Erythroblast (primary cell): ENCODE measurements at places on chromosomes 4 and X.

- no peak for DNase-seq
Measured at GRCh38 chrX:9794495-9794894, 8.3 kb downstream of the SHROOM2 start.

DNA sequence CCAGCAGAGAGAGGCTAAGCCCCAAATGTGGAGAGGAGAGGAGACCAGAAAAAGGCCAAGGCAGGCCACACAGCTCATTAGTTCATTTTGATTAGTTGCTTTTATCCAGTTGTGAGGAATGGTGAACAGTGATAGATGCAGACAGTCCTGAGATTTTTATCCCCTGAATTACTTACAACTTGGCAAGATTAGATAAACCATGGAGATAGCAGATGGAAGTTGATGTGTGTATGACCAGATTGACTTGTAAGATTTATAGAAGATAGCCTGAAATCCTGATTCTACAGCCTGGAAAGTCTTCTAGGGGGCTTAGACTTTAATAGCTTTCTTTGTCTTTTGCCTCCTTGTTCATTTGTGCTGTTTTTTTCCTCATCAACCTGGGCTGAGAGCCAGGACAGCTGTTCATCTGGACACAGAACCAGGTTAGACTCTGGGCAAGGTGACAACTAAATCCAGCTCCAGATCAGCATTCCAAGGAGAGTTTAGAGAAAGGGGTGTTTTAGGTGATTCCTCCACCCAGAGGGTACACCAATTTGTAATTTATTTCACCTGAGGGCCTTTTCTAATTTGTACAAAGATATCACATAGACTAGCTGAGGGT, 215.5 kb downstream of the SPATA18 start:
- no peak for DNase-seq

DNA sequence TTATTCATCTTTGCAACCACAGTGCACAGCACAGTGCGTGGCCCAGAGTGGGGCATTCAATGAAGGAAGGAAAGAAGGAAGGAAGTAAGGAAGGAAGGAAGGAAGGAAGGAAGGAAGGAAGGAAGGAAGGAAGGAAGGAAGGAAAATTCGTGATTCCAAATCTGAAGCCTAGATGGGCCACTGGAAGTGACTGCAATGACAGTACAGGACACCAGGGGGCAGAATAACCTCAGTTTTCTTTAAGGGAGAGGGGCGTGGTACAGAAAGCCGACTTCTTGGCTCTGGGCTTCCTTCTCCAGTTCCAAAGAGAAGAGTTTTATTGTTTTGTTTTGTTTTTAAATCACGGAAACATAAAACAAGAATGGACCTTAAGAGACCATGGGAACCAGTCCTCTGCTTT, 47.8 kb downstream of the APLN start:
- peak; percentile 73 for DNase-seq

- no peak for DNase-seq
Measured at GRCh38 chrX:70016513-70016912, 33.2 kb downstream of the AWAT2 start.

- no peak for DNase-seq
Measured at GRCh38 chrX:78643096-78643495, 16.0 kb downstream of the RTL3 start.

DNA sequence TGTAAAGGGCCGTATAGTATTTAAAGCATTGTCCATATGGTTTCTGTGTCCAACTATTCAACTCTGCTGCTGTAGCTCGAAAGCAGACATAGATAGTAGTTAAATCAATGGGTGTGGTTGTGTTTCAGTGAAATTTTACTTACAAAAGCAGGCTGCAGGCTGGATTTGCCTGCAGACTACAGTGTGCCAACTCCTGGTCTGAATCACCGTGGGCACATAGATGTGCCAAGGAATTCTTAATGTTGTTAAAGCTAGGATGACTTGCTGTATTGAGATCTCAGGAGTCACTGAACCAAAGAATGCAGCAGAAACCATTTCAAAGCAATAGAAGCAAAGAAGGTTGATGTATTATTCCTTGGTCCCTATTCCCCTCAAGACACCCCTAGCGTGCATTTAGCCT, 379.0 kb downstream of the STIM2 start:
- DNase-seq = no peak

- no peak for DNase-seq
Measured at GRCh38 chr4:16070203-16070602, 13.6 kb downstream of the PROM1 start.

DNA sequence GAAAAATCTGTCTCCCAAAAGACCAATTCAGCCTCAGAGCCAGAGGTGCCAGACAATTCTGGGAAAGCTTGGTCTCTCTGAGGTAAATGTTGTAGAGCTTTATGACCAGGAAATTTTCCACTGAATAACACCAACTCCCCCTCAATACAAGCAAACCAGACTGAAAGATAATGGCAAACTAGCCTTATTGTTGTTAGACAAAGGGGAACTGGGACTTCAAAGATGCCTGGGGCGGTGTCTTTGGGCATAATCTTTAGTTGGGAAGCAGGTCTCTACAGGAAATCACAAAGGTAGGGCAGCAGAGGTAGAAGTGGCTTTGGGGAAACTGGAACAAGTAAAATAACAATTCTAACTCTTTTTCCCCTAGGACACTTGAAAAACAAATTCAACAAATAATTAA, 12.0 kb downstream of the COL4A6 start:
- DNase-seq = no peak

- no peak for DNase-seq
Measured at GRCh38 chr4:99861120-99861905, 32.9 kb downstream of the LAMTOR3 start.

GRCh38 chr4:174256277-174256713, 27.2 kb downstream of the FBXO8 start:
- DNase-seq = peak; percentile 3

DNA sequence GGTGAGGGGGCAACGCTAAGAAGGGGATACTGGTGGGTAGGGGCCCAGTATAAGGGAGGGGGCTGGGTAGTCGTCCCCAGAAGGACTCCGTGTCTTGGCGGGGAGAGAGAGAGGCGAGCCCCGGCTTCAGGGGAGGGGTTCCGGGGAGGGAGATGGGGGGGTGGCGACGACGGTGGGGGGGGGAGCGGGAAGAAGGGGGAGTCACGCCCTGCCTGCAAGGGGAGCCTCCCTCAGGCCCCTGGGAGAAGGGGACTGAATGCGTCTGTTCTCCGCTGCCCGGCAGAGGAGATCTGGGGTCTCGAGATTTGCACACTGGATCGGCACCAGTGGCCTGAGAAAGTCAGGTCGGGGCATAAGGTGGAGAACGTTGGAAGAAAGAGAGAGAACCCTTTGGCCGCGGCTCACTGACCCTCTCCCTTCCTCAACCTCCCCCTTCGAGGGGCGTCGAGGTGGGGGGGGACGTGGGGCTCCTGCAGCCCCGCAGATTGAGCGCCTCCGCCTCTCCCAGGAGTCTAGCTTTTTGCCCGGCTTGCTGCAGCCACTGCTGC, 609 bp upstream of the BCORL1 start:
- DNase-seq = no peak

DNA sequence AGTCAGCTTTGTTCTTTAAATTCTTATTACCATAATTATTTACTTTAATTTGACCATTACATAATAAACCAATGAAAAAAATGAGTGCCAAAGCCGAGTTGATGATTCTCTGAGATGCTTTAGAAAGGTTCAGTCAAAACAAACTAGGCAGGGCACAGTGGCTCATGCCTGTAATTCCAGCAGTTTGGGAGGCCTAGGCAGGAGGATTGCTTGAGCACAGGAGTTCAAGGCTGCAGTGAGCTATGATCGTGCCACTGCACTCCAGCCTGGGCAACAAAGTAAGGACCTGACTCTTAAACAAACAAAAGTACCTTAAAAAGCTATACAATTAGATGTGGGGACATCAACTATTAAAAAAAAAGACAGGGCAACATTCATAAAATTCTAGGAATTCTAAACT, 75.0 kb downstream of the AFAP1 start:
- DNase-seq = no peak

DNA sequence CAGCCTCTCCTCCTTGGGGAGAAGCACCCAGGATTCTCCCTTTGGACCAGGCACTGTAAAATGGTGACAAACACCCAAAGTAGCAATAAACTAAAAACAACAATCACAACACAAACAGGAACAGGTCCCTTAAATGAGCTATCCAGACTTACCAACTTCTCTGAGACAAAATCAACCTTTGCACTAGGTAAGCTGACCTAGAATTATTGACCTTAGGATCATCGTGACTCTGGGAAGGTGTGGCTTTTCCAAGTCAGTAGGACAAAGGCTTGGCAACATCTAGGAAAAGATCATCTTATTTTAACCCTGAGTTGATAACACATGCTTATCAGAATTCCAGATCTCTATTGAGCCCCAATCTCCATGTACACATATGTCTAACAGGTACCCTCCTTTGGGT, 166.7 kb downstream of the PRDM5 start:
- DNase-seq = no peak

DNA sequence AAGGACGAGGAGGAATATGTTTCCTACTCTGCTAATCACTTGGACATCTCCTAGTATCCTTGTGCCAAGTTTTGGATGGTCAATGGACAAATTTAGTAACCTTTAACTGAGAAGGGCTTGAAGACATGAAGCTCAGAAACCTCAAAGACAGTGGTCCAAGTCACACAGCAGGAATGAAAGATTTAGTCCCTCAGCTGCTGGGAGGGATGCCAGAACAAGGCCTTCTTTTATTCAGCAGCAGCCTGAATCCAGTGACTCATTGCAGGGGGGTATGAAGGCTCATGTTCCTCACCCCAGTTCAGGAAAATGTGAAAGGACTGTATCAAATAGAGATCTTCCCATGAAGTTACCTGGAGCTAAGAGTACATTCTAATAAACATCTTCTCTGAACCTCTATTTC, 214.9 kb upstream of the UGT8 start:
- no peak for DNase-seq

DNA sequence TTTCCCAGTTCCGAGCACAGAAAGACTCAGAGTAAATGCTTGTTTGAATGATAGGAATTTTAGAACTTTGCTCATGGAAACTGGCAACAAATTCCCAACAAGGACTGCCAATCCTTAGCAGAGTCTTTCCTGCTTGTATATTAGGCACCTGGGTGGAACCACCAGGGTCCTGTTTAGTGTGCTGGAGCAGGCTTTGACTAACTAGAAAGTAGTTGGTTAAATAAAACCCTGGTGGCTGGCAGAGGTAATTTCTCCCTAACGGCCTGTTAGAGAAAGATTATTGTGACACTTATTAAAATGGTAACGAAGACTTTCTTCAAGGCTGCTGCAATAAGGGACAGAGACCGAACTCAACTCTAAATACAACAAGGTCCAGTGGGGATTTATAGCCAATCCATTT, 103.6 kb upstream of the TEX13D start:
- DNase-seq = no peak

DNA sequence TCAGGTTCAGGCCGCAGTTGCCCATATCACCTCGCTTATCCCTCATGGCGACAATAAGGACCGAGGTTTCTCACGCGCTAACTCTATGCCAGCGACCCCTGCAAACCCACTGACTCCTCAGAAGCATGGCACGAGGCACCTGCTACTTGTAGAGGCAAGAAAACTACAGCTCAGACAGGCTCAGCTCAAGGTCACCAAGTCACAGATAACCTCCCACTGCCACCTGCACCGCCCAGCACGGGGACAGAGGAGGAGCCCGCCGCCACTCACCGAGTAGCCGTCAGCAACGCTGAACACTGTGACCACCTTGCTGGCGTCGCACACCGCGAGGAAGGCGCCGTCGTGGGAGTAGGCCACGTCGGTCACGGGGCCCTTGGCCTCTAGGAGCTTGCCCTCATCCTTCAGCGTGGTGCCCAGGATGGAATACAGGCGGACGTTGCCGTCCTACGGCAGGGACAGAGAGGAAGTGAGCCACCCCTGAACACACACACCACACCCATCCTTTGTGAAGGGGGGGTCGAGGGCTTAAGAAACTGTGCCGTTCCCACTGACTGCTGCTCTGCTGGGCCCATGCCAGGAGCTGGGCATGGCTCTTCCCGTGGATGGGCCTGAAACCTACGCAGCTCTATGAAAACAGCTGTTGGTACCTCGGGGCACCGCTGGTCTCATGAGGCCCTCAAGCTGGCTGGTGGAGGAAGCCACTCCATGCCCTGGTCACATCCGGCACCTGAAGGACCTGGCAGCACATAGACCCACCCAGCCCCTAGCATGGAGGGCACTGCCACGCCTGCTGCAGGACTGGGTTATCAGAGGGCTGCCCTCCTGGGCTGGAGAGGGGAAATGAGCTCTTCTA, 38.9 kb downstream of the WDR1 start:
- DNase-seq = no peak

DNA sequence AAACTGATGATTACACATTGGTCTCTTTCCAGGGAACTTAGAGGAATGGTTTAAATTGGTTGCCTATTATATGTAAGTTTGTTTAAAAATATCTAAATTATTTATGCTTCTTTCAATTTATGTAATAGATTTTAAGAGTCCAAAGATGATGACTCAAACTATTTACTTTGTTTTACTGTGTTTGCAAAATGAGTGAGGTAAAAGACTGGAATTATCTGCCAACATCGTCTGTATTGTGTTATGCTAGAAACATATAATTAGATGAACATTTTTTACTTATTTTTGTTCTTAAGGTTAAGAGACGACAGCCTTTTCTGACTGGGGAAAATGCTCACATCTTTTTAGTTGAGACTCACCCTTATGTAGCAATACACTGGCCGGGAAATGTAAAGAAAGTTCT, 51.1 kb upstream of the SYTL5 start:
- no peak for DNase-seq

GRCh38 chrX:154444755-154445246, 860 bp downstream of the FAM50A start:
- no peak for DNase-seq

DNA sequence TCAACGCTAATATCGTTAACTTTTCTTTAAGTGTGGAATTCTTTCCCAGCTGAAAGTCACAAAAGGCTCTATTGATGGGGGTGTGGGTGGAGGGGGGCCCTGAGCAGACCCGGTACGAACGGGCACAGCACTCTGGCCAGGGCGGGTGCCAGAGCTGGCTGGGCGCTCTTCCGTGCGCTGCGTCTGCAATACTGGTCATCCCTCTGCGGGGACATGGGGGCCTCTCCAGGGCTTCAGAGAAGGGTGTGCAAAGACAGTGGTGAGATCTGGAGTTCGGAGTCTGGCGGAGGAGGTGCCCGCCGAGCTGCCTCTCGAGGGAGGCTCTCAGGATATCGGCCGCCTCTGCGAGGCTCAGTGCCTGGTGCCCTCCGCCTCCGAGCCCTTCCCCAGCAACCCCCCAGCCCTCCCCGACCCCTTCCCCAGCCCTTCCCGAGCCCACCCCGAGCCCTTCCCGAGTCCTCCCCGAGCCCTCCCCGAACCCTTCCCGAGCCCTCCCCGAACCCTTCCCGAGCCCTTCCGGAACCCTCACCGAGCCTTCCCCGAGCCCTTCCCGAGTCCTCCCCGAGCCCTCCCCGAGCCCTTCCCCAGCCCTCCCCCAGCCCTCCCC, 34.3 kb downstream of the FGFRL1 start:
- DNase-seq = no peak

DNA sequence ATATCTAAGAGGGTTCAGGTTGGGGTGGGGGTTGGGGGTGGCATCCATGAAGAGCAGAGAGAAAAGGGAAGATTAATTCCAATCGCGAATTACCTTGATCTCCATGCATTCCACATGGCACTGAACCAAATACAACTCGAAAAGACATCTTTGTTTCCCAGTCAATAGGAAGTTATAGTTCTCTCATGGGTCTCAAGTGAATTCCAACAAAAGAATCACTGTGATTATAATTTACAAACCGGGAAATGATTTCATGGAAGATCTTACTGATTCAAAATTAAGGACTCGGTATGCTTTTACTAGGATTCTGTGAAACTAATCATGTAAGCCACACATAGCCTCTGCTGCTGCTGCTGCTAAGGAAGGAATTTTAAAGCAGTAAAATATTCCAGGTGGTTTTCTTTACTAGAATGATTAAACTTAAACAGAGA, 26.6 kb upstream of the AMELX start:
- DNase-seq = no peak
